Central memory CD8-positive, alpha-beta T cell (primary cell): ENCODE measurements at places on chromosomes 7 and 10.

DNA sequence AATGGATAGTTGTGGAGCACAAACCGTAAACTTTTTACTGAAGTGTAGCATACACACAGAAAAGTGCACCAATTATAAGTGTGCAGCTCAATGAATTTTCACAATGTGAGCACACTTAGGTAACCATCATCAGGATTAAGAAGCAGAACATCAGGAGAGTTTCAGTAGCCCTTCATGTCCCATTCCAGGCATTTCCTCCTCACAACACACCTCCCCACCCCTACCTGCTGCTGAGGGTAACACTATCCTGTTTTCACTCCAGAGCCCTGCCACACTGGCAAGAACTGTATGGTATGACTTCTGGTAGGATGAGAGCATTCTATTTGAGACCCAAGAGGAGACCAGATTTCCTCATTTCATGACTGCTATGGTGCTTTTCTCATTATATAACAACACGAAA is 166.5 kb downstream of the PPP1R3A start:
- no peak for DNase-seq
- H3K27ac ChIP-seq: no peak overlapping the region
- no peaks in the 10 kb centered on the region for H3K27me3 ChIP-seq

- no peak overlapping the region for H3K4me3 ChIP-seq
- H3K36me3 ChIP-seq: no peaks in the 10 kb centered on the region
- no peaks in the 10 kb centered on the region for H3K27me3 ChIP-seq
- H3K27ac ChIP-seq: no peak overlapping the region
- DNase-seq: no peak
- no peaks in the 10 kb centered on the region for H3K4me1 ChIP-seq
Observed at GRCh38 chr10:113179966-113180365, 229.9 kb downstream of the TCF7L2 start.

DNA sequence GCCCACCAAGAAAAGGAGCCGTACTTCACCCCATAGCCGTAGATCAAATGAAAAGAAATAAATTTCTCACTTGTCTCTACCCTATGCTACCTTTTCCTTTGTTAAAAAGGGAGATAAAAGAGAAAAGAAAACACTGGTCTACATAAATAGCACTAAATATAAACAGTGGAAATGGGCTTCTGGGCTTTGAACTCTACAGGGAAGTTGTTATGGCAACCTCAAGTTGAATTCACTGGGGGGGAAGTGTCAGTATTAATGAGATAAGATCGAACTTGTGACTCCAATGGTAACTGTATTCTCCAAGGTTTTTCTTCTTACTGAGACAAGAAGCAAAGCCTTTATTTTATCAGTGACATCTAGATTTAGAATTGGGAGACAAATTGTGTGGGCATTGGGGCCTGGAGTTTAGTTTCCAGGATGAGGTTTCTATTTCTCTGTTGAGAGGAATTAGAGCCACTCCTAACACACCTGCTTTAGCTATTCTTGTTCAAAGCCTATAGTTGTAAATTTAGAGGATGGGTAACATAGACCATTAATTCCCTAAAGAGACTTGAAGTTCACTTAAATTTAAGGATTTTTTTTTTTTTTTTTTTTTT is 604.3 kb upstream of the GALNT17 start:
- peaks cover 14% of the 10 kb centered on the region for H3K27me3 ChIP-seq
- H3K36me3 ChIP-seq: no peaks in the 10 kb centered on the region
- no peak for DNase-seq
- peaks cover 4% of the 10 kb centered on the region for H3K4me1 ChIP-seq
- no peak overlapping the region for H3K4me3 ChIP-seq

DNA sequence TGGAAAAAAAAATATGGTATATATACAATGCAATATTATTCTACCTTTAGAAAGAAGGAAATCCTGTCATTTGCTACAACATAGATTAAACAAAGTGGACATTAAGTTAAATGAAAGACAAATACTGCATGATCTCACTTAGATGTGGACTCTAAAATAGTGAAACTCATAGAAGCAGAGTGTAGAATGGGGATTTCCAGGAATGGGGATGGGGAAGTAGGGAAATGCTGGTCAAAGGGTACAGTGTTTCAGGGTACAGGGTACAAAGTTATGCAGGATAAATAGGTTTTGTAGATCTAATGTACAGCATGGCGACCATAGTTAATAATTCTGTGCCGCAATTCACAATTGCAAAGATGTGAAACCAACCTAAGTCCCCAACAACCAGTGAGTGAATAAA is 385.5 kb downstream of the SFMBT2 start:
- H3K27ac ChIP-seq: no peak overlapping the region
- H3K27me3 ChIP-seq: no peaks in the 10 kb centered on the region
- H3K36me3 ChIP-seq: peaks cover 6% of the 10 kb centered on the region
- DNase-seq: no peak

- H3K36me3 ChIP-seq: no peaks in the 10 kb centered on the region
- no peak overlapping the region for H3K4me3 ChIP-seq
- H3K27ac ChIP-seq: no peak overlapping the region
- no peaks in the 10 kb centered on the region for H3K4me1 ChIP-seq
- DNase-seq: no peak
- peaks cover 46% of the 10 kb centered on the region for H3K27me3 ChIP-seq
Observed at GRCh38 chr10:127952918-127953317, 46.0 kb downstream of the PTPRE start.

GRCh38 chr7:40162516-40162915 is 27.7 kb downstream of the SUGCT start:
- H3K4me1 ChIP-seq: no peaks in the 10 kb centered on the region
- no peak overlapping the region for H3K27ac ChIP-seq
- H3K4me3 ChIP-seq: no peak overlapping the region
- H3K27me3 ChIP-seq: peaks cover 7% of the 10 kb centered on the region

- H3K4me1 ChIP-seq: no peaks in the 10 kb centered on the region
- no peak overlapping the region for H3K27ac ChIP-seq
- no peaks in the 10 kb centered on the region for H3K36me3 ChIP-seq
- H3K4me3 ChIP-seq: no peak overlapping the region
Observed at GRCh38 chr10:22218448-22218847, 633 bp upstream of the EBLN1 start.

DNA sequence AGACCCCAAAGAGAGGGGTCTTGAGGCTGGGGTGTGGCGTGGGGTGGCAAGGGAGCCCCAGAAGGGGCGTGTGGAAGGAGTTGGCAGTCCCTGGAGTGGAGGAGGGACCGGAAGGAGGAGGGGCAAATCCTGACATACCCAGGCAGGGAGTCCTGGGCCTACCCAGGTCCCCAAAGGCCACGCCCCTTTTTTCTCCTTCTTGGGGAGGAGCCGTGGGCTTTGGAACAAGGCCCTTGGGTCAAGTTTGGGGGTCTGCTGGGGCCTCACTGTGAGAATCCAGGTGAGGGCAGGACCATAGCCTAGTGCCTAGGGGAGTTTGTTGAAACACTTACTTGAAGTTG is 1.2 kb upstream of the SMARCD3 start:
- peaks cover 83% of the 10 kb centered on the region for H3K27me3 ChIP-seq
- no peak overlapping the region for H3K27ac ChIP-seq
- no peak for DNase-seq
- H3K4me1 ChIP-seq: peaks cover 43% of the 10 kb centered on the region

DNA sequence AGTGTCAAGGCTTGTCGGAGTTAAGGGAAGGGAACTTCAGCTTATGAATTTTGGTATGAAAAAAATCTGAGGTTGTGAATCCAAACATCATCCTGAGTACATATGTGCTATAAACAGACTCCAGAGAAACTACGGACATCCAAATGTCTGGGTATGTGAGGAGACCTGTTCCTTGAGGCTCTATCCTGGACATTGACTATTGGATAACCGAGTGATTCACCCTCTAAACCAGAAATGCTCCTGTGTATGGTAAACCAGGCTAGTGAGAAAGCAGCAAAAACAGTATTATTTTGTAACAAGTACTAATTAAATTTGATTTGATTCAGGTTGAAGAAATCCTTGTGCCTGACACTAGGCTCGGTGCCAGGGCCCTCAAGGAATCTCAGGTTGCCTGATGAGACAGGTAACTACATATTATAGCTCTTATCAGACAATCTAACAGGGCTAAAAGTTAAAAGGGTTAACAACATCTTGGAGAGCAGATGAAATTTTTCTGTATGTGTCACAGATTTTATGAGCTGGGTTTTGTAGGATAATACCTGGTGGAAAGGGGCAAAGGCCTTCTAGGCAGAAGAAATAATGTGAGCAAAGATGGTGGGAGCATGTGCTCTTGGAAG is 10.4 kb upstream of the STOX1 start:
- H3K4me3 ChIP-seq: no peak overlapping the region
- H3K4me1 ChIP-seq: no peaks in the 10 kb centered on the region
- H3K36me3 ChIP-seq: no peaks in the 10 kb centered on the region
- H3K27me3 ChIP-seq: no peaks in the 10 kb centered on the region

GRCh38 chr7:803243-803635 is 29.0 kb upstream of the SUN1 start:
- H3K4me3 ChIP-seq: no peak overlapping the region
- H3K27ac ChIP-seq: no peak overlapping the region
- no peaks in the 10 kb centered on the region for H3K27me3 ChIP-seq
- DNase-seq: no peak
- H3K4me1 ChIP-seq: no peaks in the 10 kb centered on the region

GRCh38 chr7:42389697-42390096 is 152.7 kb upstream of the GLI3 start:
- no peaks in the 10 kb centered on the region for H3K27me3 ChIP-seq
- H3K36me3 ChIP-seq: no peaks in the 10 kb centered on the region
- no peak overlapping the region for H3K27ac ChIP-seq
- no peak overlapping the region for H3K4me3 ChIP-seq

- no peak overlapping the region for H3K27ac ChIP-seq
- DNase-seq: no peak
- no peak overlapping the region for H3K4me3 ChIP-seq
- H3K27me3 ChIP-seq: no peaks in the 10 kb centered on the region
- no peaks in the 10 kb centered on the region for H3K4me1 ChIP-seq
Observed at GRCh38 chr10:79168210-79168609, 99.4 kb downstream of the ZMIZ1 start.
